MM.1S (cell line): ENCODE measurements at places on chromosomes 5 and 9.
A peak's percentile ranks its signal among the peaks of the same experiment; 100 is the strongest.

DNA sequence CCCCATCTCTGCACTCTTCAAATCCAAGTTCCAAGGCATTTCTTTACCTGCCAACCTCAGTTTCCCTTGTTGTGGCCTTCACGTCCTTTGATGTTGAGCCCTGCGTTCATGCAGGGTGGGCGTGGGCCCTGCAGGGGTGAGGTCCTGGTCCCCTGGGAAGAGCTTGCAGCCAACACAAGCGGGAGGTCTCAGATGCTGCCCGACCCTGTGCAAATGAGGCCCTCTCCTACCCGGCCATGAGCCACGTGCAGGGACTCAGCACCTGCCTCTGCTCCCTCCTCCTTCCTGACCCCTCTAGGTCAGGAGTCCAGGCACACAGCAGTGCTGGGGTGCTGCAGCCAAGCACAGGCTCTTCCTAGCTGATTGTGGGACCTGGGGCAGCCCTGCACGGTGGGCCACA, 124.5 kb downstream of the ADAMTS2 start:
- DNase-seq: no peak

- no peak for DNase-seq
Observed at GRCh38 chr5:101091902-101092301, 188.8 kb upstream of the ST8SIA4 start.

GRCh38 chr9:34612788-34613390, 992 bp upstream of the RPP25L start:
- peak; percentile 77 for DNase-seq

GRCh38 chr9:134760750-134761420, 119.3 kb downstream of the COL5A1 start:
- no peak for DNase-seq

- peak; percentile 83 for DNase-seq
Observed at GRCh38 chr9:120877276-120878034, 467 bp upstream of the PHF19 start.

GRCh38 chr5:149039506-149039905, 23.4 kb downstream of the SH3TC2 start:
- no peak for DNase-seq

DNA sequence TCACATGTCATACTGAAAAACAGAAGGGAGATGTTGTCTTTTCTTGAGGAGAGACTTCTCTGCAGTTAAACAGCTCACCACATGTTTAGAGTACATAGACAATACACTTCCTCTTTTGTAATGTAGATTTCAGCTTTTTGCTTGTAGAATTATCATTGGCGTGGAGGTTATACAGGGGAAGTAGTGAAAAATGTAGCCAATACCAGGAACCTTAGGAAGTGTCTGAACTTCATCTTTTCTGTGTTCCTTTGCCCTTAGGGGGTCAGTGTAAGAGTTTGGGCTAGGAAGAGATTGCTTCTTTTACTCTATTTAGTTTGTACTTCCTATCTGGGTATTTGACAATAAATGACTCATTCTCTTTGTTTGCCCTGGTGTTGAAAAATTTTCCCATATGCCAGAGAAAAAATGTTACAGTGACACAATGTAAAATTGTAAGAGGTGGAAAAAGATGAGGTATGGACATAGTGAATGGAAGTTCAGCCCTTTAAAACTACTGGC, 21.0 kb upstream of the CDKN2B start:
- DNase-seq: no peak

- no peak for DNase-seq
Observed at GRCh38 chr5:131150408-131150807, 14.6 kb downstream of the HINT1 start.

GRCh38 chr5:173734716-173735115, 118.3 kb upstream of the BOD1 start:
- DNase-seq: no peak

- no peak for DNase-seq
Observed at GRCh38 chr9:20112205-20112783, 323.5 kb upstream of the SLC24A2 start.

DNA sequence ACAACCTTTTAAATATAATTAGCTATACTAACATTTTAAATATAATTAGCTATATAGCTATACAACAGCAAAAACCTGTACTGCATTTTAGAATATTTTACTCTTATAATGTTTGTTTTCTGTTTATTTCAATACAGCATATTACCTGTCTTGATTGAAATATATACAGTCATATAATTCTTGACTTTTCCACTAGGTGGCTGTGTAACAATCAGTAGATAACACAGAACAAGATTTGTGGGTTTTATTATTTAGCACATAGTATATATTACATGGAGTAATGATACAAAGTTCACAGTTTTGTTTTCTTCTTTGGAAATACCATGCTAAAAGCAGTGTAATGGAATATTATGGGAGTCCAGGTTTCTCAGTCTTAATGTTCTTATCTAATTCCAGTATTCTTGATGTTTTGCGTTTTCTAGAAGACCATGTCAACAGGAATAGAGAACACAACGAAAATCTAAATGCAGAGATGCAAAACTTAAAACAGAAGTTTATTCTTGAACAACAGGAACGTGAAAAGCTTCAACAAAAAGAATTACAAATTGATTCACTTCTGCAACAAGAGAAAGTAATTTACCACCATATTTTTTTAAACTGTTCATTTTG, 13.3 kb downstream of the HMMR start:
- DNase-seq: peak; percentile 42

DNA sequence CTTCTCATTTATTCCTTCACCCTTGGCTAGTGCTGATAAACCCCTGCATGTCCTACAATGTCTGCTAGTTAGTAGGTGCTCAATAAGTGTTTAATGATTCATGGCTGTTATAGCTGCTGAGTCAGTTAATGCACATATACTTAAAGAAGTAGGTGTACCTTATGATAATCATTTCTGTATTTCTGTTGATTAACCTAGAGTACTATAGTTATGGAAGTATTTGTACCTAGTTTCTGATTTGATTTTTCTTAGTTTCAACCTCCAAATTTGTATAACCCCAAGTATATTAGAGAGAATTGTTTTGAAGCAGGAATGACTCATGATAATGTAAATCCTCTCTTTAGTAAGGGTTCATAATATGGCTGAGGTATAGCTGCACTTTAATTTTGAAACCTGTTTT, 8.9 kb downstream of the SMAD5 start:
- peak; percentile 7 for DNase-seq

DNA sequence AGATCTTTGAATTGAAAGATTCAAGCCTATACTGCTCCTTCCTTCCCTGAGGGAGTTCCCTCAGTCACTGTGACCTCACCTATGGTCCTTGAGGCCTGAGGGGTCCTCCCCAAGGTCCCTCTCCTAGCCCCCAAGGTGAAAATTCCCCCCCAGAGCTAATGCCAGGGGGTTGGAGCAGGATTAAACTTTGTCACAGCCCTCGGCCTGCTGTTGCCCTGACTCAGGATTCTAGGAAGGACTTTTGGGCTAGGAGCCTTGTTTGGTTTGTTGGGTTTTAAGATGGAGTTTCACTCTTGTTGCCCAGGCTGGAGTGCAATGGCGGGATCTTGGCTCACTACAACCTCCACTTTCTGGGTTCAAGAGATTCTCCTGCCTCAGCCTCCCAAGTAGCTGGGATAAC, 123.2 kb downstream of the C5orf15 start:
- no peak for DNase-seq

DNA sequence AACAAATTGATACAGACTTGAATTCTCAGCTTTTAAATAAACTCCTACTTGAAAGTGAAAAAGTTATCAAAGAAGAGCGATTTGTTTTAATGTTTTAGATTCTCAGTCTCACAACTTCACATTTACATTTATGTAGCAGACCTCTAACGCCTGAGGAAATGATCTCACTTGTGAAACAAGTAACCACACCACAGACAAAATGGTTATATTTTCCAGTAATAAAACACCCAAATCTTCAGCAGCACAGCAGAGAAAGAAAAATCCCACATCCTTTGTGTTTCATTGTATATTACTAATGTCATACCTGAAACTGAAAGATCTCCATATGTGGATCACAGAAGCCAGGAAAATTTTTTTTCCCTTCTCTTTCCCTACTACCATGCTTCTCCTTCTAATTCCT, 29.8 kb upstream of the GZMA start:
- peak; percentile 60 for DNase-seq

DNA sequence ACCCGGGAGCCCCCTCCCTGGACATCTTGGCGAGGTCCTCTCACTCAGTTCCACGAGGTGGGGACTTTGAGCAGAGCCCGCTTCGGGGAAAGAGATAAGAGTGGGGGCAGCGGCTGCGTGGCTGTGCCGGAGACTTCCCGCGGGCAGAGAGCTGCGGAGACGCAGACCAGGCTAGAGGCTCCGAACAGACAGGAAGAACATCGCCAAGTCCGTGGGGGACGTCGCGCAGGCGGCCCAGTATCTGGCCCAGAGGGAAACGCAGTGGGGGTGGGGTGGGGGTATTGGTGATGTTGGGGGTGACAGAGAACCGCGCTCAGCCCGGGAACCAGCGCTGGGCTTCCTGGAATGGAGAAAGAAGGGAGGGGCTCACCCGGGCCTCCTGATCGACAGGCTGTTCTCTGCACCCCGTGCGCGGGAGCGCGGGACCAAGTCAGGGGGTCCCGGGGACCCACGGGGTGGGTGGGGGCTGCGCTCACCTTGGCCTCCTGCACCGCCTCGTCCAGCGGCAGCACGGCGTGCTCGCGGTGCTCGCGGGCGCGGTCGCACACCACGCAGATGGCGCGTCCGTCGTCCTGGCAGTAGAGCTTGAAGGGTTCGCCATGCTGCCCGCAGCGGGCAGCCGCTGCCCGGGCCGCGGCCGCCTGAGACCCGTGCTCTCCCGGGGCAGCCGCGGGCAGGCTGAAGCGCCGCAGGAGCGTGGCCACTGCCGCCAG, 727 bp downstream of the TRIM7 start:
- no peak for DNase-seq

- DNase-seq: no peak
Observed at GRCh38 chr5:116009806-116010205, 22.5 kb upstream of the ARL14EPL start.

GRCh38 chr5:156640691-156641241, 209.3 kb upstream of the PPP1R2B start:
- no peak for DNase-seq

DNA sequence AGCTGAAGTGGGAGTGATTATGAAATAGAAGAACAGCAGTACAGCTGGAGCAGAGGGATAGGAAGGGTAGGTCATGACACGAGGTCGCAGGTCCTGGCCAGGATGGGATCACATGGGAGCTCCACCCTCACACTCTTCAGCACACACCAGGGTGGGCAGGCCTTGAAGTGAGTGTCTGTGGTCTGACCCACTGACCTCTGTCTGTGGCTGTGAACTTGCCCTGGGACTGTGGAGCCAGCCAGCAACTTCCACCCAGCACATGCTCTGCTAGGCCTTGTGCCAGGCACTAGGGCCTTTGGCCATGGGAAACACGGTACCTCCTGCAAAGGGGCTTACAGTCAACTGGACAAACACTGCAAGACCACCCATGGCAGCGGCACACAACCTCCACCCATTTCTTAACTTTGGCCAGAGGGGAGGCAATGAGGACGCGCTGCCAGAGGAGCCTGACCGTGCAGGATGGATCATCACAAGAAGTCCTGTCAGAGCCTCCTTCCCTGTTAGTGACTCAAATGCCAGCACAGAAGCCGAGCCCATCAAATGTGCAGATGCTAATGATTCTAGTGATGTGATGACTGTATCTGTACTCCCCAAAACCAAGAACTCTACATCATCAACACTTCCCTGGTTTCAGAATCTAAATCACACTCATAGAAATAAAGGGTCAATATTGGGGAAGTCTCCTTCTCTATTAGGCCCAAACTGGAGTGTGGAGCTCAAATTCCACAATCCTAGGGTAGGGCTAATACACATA, 113.6 kb downstream of the DPYSL3 start:
- DNase-seq: no peak

GRCh38 chr5:139734539-139734916, 61.1 kb upstream of the PSD2 start:
- DNase-seq: no peak

GRCh38 chr5:32018476-32019436, 155.4 kb downstream of the GOLPH3 start:
- no peak for DNase-seq

DNA sequence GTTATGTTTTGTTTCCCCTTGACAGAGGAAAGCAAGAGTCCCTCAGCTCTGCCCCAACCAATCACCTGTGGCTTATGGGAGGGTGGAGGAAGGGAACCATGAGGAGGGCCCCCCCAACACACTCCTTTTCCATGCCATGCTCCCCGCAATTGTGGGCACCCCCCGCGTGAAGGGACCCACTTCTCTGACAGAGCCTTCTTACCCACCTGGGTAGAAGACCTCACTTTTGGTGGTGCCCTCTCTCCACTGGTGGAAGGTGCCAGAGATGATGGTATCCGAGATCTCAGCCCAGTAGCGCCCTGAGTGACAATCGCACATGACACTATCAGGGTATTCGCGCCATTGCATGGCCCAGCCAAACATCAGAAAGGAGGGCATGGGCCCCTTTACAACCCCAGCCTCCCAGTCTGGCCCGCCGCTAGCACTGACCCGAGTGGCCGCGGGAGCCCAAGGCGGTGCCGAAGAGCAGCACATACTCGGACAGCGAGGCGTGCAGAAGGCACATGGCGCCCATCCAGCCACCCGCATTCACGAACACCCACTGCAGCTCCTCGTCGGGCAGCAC, 714 bp downstream of the SIGMAR1 start:
- peak; percentile 8 for DNase-seq

GRCh38 chr5:55692106-55692417, 20.1 kb downstream of the SLC38A9 start:
- no peak for DNase-seq

DNA sequence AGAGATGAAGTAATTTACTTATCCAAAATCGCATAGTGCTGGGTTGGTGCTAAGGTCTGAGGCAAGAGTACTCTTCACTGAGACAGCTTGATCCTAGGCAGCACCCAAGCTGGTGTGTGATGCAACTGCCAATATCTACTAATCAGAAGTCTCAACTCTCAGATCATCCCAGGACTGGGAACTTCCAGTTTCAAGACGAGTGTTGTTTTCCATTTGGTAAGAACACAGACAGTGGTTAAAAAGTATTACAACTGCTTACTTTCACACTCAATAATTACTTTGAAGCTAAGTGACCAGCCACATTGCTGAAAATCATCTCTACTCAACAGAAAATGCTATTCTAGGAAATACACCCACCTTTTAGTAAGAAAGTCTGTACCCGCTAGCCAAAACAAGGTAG, 45.3 kb downstream of the FBXW11 start:
- no peak for DNase-seq

DNA sequence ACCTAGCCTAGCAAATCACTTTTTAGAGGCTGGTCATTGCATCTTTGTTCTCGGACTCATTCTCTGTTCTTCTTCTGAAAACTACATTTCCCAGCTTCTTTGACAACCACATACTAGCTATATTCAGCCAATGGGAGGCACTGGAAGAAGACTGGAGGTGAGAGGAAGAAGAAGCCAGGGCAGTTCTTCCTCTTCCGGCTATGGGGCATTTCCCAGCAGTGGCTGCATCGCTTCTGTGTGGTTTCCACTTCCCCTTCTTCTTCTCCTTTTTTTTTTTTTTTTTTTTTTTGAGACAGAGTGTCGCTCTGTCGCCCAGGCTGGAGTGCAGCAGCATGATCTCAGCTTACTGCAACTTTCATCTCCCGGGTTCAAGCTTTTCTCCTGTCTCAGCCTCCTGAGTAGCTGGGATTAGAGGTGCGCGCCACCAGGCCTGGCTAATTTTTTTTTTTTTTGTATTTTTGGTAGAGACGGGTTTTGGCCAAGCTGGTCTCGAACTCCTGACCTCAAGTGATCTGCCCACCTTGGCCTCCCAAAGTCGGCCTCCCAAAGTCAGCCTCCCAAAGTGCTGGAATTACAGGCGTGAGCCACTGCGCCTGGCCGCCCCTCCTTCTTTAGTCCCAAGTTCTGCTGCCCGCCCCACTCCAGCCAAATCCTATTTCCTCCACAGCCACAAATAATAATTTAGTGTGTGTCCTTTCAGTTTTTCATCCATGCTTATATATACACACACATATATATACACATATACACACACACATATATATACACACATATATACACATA, 6.9 kb upstream of the UBAP1 start:
- peak; percentile 16 for DNase-seq

GRCh38 chr5:1507961-1508658, 15.7 kb downstream of the LPCAT1 start:
- DNase-seq: no peak
